ENCODE measurements at places on chromosomes 4 and X.

GRCh38 chr4:27148211-27148895 is 287.7 kb downstream of the STIM2 start:
- DNase-seq: no peak

DNA sequence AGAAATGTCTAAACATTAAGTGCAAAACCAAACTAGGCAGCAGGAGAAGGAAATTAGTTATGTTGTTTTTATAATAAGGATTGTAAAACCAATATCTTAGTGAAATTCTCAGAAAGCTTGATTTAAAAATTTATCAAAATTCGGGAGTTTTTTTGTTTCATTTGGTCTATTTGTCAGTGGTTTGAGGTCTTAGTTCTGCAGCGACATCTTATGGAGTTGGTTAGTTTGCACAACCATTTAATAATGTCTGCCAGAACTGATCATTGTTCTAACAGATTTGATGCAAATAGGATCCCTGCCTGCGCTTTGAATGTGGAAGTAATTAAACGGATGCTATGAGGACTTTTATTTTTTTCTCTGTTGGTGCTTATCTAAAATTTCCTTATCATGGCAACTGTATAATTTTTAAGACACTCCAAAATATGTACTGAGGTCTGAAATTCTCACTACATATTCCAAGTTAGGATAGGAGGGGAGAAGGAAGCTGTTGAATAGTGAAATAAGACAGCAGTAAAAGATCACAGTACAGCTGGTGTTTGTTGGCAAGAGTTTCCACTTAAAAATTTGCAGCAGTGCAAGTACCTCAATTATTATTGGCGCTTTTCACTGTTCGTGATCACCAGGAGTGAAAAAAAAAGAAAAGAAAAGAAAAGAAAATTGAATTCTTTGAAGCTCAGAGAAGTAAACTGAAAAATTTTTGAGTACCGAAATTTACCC is 2521.4 kb downstream of the ARAP2 start:
- DNase-seq: no peak

DNA sequence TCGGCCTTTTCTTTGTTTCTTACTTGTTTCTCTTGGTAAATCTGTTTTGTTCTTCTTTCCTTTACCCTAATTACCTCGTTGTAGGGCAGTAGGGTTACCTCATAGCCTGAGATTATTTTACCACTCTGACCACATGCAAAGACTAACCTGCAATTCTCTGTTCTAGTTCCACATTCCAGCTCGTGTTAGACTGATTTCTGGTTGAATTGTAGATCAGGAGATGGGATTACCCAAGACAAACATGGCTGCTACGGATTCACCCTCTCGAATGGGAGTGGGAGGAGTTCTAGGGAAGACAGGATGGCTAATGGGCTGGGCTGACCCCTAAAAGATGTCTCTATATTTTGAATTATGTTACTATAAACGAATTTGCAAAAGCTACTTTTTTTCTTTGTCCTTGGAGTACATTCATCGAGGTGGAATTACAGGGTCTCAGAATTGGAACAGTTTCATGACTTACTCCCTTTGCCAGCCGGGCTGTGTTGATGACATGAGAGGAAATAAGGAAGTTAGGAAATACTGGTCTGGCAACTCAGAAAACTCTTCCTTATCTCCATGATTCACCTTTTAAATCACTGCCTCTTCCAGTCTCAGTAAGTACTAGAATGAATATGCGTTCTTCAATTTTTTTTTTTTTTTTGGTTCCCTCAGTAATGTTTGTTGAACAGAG is 36.7 kb upstream of the FBXW7 start:
- DNase-seq: no peak

DNA sequence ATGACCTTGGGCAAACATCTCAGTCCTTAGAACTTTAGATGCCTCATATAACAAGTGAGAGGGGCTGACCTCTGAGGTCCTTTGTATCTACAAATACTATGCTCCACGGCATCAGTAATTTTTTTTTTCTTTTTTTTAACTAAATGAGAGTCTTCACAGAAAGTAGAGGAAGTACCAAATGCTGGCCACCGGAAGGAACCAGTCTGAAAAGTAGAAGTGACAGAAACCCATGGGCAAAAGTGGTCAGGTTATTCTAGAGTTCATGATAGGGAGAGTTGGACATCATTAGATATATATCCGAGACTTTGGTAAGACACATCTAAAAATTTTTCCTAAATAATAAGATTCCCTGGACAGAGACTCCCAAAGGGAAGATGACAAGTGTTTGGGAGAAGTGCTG is 53.7 kb downstream of the COQ2 start:
- no peak for DNase-seq

GRCh38 chr4:40856840-40857362 is 107.1 kb downstream of the NSUN7 start:
- DNase-seq: no peak

GRCh38 chr4:91914176-91914804 is 389.5 kb upstream of the GRID2 start:
- no peak for DNase-seq

DNA sequence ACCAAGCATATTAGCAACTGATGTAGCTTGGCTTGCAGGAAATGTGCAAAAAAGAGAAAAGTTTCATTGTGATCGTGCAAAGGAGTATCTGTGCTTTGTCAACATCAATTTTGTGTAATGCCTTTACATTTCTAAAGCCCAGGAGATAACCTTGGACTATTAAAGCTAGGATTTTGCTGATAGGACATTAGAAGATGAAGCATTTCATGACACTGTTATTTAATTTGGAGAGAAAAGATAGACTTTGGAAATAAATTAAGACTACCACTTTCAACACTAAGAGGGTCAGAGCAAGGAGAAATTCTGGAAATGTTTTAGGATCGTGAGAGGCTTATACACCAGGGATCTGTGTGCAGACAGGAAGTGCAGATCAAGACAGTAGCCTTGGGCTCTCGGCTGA is 120.6 kb upstream of the MID1 start:
- DNase-seq: no peak

DNA sequence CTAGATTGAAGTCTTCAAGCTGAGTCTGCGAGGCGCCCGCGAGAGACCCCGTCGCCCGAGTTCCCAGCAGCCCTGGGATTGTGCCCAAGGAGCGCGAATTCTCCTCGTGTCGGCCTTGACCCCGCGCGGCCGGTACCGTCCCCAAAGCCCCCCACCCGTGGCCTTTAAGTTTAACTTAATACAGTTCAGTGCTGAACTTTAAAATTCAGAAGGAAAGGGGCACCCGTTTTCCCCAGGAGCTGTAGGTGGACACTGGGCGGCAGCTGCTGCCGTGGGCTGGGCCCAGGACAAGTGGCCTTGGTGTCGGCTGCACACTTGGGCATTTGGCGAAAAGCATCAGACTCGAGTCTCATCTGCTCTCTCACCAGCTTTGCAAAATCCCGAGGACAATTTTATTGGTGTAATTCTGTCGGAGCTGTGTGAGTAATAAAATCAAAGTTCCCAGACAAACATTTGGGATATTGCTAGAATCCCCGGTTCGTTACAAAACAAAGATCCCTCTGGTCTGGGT is 634 bp downstream of the CWH43 start:
- DNase-seq: no peak

- no peak for DNase-seq
Observed at GRCh38 chr4:102693262-102693850, 67.4 kb downstream of the MANBA start.

- DNase-seq: no peak
Observed at GRCh38 chr4:1458581-1458980, 52.3 kb upstream of the NKX1-1 start.

- DNase-seq: no peak
Observed at GRCh38 chr4:1380368-1381151, 25.7 kb downstream of the NKX1-1 start.

- no peak for DNase-seq
Observed at GRCh38 chr4:28822163-28822562, 1898.0 kb upstream of the PCDH7 start.

DNA sequence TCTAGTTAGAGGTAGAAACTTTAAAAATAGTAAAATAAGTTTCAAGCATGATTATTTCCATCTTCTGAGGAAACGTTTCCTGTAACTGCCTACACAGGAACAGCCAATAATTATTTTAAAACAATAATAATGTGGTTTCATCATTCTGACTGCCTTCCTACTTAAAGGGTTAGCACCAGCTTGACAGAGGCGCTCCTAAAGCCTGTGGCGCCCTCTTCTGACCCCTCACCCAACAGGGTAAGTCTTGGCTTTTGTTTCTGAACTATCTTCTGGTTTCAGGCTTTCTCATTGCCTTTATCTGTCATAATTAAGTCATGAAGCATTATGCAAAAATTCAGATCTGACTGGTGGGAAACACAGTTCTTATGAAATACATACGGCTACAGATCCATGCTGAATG is 96.7 kb downstream of the ITM2A start:
- peak; percentile 38 for DNase-seq

DNA sequence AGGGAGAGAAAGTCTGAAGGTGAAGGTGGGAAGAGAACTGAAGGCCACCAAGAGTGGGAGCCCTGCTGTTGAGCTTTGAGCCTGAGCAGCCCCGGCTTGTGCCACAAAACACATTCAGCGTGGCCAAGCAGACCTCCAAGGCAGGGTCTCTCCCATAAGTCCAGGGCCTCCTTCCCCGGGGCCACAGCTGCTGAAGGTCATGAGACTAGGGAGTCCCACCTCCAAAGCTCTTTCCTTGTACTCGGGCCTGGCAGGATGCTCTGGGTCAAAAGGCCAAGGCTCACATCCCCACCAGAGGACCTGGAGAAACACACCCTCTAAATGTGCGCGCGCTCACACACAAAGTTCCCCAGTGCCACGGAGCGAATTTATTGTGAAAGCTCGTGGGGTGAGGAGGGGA is 3.5 kb upstream of the ARHGAP4 start:
- no peak for DNase-seq

DNA sequence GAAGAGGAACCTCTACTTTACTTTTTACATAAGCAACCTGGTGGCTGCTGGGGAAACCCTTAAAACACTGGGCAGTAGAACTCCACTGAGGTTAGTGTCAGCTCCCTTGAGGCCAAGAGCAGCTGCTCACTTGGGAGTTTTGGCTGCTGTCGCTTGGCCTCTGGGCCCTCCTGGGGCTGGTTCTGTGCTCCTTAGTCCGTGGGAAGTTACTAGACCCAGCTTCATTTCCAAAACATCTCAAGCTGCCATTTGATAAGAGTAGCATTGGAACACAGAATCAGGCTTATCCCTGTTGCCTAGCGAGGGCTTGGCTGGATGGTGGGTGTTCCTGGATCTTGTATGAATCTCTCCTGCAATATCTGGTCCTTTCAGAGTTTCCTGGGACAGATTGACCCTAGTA is 26.1 kb downstream of the RNF4 start:
- DNase-seq: no peak

DNA sequence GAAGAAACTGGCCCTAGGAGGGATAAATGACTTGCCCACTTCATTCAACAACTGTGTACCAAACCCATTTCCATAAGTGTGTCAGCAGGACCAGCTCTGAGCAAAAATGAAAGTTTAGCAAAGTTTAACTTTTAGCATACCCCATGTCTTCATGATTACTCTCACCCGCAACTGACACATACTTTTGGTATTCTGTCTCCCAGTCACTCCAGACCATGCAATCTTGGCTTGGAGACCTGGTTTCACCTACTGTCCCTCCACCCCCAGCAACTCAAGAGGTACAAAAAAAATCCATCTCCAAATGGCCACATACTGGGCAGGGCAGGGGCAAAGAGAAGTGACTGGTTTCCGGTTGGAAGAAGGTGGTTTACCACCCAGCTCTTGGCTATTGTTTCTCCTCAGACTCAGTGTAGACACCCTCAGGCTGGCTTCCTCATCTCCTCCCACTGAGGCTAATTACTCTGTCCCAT is 79.8 kb downstream of the RLIM start:
- DNase-seq: no peak

DNA sequence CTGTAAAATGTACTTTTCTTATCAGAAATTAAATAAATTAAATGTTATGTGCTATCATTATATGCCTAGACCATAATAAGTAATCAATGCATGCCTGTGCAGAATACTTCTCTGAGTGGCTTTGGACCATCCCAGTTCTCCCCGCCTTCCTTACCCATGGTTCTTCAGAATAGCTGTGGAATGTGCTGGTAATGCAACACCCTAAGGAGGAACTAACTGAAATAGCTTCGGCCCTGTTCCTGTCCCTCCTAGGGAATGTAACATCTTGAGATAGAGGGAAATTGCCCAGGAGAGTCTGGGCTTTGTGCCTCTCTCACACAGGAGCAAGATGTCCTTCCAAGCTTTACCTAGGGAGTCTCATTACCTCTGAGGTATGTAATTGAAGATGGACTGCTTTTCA is 693.6 kb upstream of the HS3ST1 start:
- no peak for DNase-seq

GRCh38 chr4:106707776-106708463 is 328.2 kb downstream of the DKK2 start:
- DNase-seq: no peak

- DNase-seq: no peak
Observed at GRCh38 chr4:153465615-153466080, 512 bp upstream of the TMEM131L start.

- no peak for DNase-seq
Observed at GRCh38 chr4:81555489-81555888, 83.8 kb upstream of the RASGEF1B start.
